MG63 (cell line): ENCODE measurements at places on chromosomes 2 and 18.

- DNase-seq, result no peak
These were observed 15.7 kb upstream of the GPC1 start for GRCh38 chr2:240419723-240420122.

- DNase-seq, result no peak
These were observed 112.5 kb downstream of the BMPR2 start for GRCh38 chr2:202488671-202489070.

DNA sequence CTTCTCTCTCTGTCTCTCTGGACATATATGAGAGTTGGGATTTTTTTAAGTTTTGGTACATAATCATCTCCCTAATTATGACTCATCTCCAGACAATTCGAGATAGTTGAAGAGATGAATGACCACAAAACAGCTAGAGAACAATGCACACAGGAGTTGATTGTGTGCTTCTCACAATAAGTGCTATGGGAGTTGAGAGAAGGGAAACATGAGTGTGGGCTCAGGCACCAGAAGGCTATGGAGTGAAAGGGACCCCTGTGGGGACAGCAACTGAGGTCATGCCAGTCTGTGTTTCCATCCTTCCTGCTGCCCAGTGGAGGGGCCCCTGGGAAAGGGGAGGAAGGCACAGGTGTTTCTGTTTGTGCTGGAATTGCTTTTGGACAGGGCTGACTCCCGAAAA, 6.5 kb upstream of the YWHAQ start:
- peak; percentile 16 for DNase-seq

DNA sequence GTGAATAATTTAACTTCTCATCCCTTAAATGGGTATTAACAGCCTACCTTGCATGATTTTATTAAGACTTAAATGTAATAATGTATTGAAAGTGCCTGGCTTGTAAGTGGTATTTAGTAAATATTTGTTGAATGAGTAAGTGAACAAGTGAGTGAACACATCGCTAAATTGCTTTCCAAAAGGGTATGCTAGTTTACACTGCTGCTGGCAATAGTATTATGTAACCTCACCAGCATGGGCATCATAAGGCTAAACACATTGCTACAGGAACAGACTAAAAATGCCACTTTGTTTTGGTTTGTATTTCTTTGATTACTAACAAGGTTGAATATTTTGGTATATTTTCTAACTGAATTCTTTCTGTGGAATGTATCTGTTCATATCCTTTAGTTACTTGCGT, 9.8 kb downstream of the WDR43 start:
- DNase-seq, result peak; percentile 12

GRCh38 chr2:106057206-106057605, 136.9 kb downstream of the UXS1 start:
- no peak for DNase-seq
